Activated CD4-positive, alpha-beta T cell treated with anti-CD3 and anti-CD28 coated beads for 4 hours (primary cell): ENCODE measurements at places on chromosomes 5 and 9.
A peak's percentile ranks its signal among the peaks of the same experiment; 100 is the strongest.

DNA sequence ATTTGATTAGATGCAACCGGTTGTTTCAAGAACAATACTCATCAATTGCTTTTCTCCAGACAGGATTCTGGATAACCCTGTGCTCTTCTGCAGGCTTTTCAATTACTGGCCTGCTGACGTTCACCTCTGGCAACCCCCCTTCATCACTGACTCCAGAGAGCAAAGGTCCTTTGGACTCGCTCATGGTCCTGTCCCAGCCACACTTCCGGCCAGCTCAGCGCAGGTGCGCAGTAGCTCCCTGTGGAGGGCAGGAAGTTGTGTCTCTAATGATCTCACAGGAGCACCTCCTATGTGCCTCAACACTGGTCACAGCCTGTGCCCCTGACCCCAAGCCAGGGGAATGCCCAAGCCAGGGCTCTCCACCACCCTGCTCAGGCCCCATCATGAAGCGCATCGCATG is 44.0 kb downstream of the OLFM1 start:
- no peak for DNase-seq

DNA sequence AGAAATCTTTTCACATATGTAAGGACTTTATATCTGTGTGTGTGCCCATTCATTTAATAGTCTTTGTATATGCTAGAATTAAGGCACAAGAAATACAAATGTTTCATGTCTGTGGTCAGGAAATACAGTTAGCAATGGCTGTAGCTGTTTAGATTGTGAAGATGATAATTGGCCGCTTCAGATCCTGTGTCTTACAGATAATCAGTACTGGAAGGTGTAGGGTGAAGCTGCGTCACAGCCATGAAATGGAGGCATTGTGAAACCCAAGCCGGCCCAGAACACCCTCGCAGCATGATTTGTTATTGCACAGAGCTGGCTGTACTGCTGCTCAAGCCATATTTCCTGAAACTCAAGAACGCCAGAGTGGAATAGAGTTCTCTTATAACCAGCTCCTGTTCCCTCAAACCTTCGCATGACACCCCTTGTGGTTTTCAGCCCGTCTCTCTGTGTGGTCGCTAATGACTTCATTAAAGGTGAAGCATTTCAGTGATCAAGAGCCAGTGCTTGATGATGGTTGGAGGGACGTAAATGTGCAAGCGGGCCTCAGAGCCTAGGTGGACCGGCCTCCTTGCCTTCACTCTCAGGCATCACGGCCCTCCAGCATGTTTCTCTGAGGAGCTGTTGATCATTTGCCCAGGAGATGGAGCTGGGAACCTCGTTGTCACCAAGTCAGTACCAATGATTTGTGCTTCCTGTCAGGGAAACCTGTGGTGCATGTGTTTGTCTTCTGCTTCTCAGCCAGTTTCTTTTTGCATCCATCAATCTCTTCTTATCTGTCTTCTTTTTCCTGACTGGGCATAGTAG is 80.1 kb downstream of the F2RL2 start:
- DNase-seq, result peak; percentile 52

GRCh38 chr5:116573279-116573701 is 1.3 kb downstream of the SEMA6A start:
- DNase-seq, result no peak

GRCh38 chr9:106486685-106487084 is 376.3 kb upstream of the ZNF462 start:
- no peak for DNase-seq

DNA sequence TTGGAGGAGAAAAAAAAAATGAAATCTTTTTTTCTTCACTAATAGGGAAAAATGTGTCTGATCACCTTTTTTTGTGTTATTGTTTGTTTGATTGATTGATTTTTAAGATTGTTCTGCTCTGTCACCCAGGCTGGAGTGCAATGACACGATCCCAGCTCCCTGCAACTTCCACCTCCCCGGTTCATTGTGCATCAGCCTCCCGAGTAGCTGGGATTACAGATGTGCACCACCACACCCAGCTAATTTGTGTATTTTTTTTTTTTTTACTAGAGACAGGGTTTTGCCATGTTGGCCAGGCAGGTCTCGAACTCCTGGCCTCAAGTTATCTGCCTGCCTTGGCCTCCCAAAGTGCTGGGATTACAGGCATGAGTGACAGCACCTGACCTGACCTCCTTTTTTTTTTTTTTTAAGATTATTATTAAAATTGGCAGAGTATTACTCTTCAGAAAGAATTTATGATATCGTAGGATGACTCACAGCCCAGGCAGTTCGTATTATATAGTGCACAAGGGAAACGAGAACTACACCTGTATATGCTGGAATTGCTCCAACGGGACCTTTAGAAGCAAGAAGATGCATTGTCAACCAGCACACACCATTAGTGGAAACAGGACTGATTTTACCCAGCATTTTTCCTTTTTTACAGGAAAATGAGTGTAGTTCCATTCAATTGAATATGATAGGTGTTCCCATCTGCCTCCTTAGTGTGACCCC is 27.7 kb downstream of the FUBP3 start:
- DNase-seq, result no peak

DNA sequence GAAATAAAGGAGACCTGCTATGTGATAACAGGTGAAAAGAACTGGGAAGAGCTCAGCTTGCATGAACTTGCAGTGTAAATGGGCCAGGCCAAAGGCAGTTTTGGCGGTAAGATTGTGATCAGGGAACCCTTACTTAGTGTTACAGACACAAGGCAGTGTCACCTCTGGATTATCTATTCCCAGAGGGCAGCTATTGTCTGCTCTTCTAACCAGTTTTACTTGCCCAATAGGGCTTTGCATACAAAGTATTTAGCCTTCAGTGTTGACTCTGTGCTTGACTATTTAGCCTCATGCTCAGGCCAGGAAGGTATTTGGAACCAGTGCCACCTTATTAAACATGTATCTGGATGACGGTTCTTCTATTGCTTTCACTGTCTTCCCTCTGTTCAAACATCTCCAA is 38.3 kb downstream of the GDNF start:
- no peak for DNase-seq

DNA sequence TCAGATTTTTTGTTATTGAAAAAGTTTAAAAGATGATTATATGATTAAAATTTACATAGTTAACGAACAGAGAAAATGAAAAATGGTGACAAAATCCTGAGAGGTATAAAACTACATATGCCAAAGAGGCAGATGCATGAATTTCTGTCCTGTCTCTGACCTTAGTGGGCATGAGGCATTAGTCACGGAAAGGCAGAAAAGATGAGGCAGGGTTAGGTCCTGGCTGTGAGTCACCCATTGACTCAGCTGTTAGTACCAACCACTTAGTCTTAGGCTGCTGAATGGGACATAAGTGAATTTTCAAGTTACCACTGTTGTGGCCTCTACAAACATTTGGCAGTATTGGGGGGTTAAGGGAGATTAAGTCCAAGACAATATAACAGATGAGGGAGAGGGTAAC is 33.1 kb downstream of the RASA1 start:
- DNase-seq, result peak; percentile 55

- DNase-seq, result no peak
Observed at GRCh38 chr9:92641092-92641809, 28.7 kb downstream of the IPPK start.
